ENCODE measurements at places on chromosomes 11 and 22. TPM values are rescaled to one million over a fixed set of nuclear protein-coding genes. Genes with fewer than 3 reads are reported as not detected.

OR5W2 gene
- not detected for total RNA-seq

DNA sequence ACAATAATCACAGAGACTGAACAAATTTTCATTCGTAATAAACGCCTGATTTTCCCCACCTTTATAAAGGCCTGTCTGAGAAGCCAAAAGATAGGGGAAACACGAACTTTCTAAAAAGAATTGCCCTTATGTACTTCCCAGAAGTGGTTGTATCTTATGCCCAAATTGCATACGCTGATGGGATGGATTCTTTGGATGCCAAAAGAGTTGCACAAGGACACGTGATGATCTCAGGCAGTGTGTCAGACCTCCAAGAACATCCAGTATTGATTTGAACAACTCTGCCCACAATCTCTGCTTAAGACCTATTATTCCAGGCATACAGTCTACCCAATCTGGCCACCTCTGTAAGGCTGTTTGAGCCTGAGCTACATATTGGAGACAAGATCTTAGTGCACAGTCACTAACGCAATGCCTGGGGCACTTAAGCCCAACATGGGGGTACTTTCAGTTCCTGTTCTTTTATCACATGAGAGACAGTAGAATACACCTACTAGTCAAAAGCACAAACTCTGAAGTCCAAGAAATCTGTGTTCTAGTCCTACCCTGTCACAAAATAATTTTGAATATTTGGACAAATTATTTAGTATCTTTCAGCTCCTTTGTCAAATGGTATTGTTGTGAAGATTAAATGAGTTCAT lies 38.9 kb downstream of the OR10A6 start:
- H3K4me3 ChIP-seq, result no peak overlapping the region
- H3K27ac ChIP-seq, result no peak overlapping the region
- H3K36me3 ChIP-seq, result no peaks in the 10 kb centered on the region
- peaks cover 5% of the 10 kb centered on the region for H3K27me3 ChIP-seq

SCUBE2 gene
- total RNA-seq, result 0.65 TPM

OR4D6 gene
- not detected for total RNA-seq

DNA sequence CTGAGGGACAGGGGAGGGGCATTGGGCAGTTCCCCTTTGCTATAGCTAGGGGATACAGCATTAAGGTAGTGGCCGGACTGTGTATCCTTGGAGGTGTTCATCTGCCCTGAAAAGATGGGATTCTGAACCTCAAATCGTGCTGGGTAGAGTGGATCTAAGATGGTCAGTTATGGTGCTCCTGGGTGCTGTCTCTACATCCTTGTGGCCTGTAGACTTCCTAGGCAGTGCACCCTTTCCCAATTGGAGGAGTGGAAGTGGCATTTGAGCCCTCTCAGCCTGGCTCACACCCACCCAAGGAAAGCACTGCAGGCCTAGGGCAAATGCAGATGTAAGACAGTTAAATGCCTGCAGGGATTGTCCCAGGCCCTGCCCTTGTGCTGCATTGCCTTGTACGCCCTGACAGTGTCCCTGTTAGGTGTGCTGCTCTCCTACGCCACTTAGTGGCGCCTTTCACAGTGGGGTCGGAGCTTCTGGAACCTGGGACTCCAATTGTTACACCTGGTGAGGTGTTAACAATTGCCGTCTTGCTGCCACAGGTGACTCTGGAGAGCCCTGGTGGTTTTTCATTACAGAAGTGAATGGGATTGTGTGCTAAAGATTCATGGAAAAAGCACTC lies 35.0 kb downstream of the PPFIBP2 start:
- no peaks in the 10 kb centered on the region for H3K4me1 ChIP-seq
- H3K4me3 ChIP-seq, result no peak overlapping the region

MAPK8IP1 gene
- 1.3 TPM for total RNA-seq

- no peaks in the 10 kb centered on the region for H3K4me1 ChIP-seq
- H3K36me3 ChIP-seq, result no peaks in the 10 kb centered on the region
- DNase-seq, result no peak
- no peak overlapping the region for H3K27ac ChIP-seq
Measured at GRCh38 chr11:41826085-41826484, 366.6 kb upstream of the LRRC4C start.

DNA sequence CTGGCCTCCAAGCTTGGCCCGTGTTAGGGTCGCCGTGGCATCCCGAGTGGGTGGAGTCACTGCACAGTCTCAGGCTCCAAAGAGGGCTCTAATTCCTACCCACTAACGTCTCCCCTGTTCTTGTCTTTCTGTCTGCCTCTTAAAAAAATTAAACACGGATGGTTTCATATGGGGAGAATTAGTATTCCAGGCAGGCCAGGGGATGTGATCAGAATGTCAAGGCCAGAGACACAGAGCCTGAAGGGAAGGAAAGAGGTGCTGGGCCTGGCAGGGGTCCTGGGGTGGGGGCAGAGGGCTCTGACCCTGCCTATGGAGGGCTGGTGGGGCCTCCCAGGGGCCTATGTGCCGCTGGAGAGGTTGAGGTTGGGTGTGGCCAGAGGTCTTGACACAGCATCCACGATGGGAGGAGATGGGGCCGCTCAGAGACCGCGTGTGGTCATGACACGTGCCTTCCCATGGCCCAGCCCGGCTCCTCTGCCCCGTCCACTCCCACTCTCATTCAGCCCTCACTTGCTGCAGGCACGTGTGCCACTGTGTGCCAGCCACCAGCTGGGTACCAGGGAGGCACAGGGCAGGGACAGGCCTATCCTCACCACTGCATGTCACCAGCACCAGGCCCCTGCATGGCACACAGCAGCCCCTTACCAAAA lies 56.5 kb downstream of the FLRT1 start:
- no peaks in the 10 kb centered on the region for H3K36me3 ChIP-seq
- H3K4me3 ChIP-seq, result no peak overlapping the region
- H3K4me1 ChIP-seq, result peaks cover 11% of the 10 kb centered on the region
- DNase-seq, result no peak
- no peaks in the 10 kb centered on the region for H3K27me3 ChIP-seq

All from activated CD8-positive, alpha-beta T cell treated with anti-CD3 and anti-CD28 coated beads, Interleukin-2, amount 10 ng/mL, durations not matched to agents 7 days and 5 days (primary cell).